Stimulated activated CD4-positive, alpha-beta T cell treated with anti-CD3 and anti-CD28 coated beads, TNF-alpha, amount 100 ng/mL, for 1 hour (primary cell): ENCODE measurements at places on chromosomes 12 and 14.

DNA sequence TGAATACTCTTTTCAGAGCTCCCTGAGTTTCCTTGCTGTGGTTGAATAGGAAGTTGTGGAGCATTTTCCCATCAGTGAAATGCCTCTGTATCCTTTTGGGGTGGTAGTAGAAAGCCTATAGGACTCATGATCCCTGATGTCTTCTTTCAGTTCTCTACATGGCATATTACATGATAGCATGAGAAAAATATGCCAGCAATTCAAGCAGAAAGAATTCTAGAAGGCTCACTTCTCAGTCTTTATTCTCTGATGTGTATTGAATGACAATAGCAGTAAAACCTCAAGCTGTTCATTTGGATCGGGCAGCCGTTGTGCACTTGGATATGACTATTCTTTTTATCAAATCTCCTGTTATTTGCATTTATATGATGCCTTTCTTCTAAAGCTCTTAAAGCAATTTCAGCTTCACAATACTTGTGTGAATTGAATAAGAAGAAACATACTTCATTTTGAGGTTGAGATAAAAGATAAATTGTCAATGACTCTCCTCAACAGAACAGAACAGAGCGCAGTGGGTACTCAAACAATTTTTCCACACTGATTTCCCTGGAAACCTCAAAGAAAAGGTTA, 251.5 kb upstream of the FBXO33 start:
- DNase-seq, result no peak

DNA sequence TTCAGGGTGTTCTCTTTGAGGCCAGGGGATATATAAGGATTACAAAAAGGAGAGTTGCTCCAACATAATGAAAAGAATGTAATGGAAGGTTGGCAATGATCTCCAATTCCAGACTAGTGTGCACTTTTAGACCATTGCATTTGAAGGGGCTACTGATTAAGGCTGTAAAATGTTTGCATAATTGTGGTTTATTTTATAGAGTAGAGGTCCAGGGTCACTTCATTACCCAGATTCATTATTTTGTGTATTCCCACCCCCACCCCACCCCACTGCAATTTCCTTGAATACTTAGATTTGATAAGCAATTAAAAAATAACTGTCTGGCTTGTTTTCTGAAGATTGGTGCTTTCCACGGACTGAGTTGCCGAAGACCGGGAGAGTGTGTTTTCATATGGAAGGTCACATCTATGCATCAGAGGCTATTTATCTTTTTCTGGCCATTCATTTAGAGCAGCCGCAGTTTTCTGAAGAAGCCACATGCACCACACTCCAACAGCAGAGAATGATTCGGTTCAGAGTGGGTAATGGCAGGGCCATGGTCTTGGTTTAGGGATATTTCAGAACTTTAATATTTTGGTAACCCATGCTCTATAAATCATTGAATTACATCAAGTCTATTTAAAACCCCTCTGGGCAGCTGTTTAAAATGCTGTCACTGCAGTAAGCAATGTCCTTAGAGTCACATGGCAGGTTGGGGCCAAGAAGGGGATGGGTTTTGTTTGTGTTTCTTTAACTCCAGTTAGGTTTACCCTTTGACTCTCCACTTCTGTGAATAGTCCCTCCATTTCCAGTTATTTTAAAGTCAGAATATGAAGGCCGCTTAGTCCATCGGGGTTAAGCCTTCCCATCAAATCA, 94.6 kb downstream of the TMEM30B start:
- no peak for DNase-seq

GRCh38 chr12:98224584-98225221, 290.7 kb upstream of the TMPO start:
- no peak for DNase-seq

DNA sequence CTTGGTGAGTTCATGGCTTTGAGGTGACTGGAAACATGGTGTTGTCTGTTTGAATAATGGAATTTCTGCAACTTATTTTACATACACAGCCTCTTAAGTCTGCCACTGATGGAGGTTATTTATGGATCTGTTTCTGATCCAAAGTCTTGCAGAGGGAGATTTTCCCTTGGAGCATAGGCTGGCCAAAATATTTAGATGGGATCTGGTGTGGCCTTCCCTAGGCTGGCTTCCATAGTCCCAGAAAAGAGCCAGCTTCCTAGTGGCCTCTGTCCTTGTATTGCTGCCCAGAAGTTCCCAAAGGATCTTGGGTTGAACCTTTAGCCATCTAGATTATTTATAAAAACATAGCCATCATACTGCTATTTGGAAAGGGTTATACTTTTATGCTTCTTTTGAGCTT, 491.1 kb upstream of the RGS6 start:
- DNase-seq, result no peak

DNA sequence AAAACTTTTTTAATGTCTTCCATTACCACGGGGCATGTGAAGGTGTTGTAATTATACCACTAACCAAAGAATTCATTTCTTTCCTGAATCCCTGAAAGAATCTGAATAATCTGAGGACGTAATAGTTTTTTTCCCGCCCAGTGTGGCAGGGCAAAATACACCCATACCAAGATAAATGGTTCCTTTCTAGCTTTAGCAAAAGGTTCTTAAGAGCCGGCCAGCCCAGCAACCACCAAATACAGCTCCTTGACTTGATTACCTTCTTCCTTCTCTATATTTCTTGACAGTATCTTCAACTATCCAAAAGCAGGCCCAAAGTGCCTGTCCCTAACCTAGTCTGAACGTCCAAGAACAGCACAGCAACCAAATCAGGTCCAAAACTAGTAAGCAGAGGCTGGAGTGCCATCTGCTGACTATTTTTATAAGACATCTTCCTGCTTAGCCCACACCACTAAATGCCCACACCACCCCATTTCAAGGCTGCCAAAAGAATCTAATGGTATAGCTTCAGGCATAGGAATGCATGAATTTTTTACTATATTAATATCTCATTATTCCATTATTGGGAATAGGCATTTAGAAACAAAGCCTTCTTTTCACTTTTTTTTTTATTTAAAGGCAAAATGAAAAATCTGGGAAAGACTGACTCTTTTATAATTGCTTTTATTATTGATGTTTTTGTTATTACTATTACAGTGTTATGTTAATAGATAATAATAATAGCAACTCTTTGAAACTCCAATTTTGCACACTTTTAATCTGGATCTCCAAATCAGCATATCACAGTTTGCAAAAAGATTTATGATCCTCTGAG, 524.4 kb downstream of the MED13L start:
- DNase-seq, result no peak

DNA sequence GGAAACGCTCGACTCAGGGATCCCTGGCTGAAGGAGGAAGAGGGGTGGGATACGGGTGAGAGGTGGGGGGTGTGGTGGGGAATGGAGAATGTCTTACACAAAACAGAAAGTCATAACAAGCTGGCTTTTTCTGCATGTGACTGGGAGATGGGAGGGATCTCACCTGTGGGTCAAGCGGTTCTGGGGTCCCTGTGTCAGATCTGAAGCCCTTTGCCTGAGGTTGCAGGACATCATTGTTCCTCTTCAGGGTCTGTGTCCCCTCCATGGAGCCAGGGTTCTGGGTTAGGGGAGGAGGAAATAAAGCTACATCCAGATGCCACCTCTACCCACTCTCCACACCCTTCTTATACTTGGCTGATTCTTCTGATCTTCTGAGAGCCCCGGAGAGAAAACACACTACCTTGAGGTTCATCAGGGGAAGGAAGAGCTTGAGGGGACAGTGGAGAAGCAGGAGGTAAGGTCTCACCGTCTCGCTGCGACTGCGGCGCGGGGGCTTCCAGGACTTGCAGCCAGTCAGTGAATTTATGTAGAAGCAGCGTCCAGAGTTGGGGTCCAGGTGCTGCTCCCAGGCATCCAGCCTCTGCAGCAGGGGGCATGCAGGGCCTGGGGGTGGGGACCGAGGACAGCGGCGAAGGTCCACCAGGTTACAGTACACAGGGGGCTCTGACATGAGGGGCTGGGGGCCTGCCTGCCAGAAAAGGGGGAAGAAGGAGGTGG, 2.5 kb downstream of the ARHGAP9 start:
- DNase-seq, result no peak

DNA sequence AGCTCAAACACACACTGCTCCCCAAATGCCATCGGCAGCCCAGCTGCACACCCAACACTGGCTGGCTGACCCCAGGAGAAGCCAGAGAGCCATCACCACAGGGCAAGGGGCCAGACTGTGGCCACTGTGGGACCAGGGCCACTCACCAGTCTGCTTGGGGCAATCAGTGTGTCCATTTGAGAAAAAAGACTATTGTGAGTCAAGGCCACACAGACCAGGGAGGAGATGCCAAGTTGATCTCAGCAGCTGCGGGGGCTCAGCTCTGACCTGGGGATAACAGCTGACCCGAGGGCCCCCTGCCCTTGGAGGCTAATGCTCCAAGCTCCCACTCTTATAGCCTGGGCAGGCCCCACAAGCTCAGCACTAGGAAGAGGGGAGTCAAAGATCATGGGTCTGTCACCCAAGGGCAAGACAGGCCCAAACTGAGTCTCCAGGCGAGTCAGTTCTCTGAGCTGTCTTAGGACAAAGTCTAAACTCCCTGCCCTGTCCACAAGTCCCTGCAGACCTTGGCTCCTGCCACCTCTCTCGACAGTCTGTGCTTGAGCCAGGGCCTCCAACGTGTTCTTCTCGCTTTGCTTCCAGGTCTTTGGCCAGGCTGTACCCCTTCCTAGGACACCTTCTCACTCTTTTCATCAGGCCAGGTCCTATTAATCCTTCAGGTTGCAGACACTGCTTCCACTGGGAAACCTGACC, 30.1 kb upstream of the PNMA1 start:
- no peak for DNase-seq

GRCh38 chr12:126067626-126068329, 1002.5 kb downstream of the AACS start:
- DNase-seq, result no peak
